RPMI7951 (cell line): ENCODE measurements at places on chromosomes 4 and X. TPM values are rescaled to one million over a fixed set of nuclear protein-coding genes. Genes with fewer than 3 reads are reported as not detected.

DNA sequence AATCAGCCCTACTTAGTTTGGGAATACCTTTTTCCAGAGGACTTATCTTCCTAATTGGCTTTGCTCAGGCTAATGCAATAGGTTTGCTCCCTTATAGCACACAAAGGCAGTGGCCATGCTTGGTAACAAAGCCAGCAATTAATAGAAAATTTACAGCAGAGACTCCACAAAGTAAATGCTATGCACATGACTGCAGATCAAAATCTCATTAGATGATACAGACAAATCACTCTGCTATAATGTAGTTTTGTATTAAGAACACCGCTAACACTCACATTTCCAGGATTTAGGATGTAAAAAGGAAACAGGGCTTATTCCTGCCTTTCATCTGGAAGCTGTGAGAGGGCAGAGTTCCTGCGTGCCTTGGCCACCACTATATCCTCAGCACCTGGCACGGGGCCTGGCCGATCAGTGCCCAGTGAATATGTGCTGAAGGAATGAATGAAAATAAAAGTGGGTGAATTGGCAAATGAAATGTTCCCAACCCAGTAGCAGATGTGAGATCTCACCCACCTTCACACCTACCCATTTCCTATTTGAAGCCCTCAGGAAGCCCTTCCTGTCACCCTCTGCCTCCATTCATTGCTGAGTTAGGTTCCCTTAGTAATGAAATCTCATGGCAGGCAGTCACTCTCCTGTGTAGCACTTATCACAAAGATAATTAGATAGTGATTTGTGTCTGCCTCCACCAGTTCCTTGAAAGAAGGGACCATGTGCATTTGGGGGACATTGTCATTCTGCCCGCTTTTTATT lies 5.1 kb downstream of the SEPTIN6 start:
- no peak for DNase-seq

DNA sequence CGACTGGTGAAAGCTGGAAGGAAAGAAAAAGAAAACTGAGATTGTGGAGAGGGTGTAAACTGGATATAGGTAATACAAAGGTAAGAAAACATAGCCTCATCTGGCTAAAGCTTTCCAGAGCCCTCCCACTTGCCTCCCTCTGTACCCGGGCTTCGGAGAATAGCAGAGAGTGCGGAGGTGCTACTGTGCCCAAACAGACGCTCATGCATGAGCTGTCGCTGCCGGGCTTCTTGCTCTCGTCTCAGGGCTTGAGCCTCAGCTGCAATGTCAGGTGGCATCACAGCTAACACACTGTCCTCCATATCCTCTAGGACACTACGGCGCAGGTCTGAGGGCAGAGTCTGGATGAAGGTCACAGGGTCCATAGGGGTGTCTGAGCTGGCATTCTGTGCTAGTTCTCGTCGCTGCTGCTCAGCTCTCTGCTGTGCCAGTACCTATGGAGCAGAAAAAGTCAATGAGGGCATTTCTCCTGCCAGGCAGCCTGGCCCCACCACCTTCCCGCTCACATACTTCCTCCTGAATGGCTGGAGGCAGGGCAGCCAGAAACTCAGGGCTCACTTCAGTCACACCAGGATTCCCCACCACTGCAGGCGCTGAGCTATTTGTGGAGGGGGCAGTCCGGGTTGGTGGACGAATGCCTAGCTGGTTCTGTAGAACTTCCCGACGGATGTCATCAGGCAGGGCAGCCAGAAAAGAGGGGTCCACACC lies 116.7 kb upstream of the HSD17B10 start:
- no peak for DNase-seq

- no peak for DNase-seq
These were observed 47.4 kb downstream of the WDR1 start for GRCh38 chr4:10069075-10069642.

DNA sequence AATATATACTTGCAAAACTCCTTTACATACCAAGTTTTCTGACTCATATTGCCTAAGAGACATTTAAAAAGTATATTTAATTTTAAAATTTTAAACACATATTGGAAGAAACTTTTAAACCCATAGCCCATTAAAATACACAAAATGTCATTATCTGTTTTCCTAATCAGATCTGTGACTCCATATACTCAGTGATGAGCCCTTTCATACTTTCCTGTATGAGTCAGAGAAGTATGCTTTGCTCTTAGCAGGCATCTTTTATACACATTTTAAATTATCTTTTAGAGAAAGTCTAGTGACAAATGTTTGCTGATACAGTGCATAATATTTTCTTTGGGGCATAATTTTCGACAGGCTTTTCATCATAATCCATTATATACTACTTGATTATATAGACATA lies 26.4 kb downstream of the SPIN3 start:
- DNase-seq = peak; percentile 13

- no peak for DNase-seq
These were observed 109.0 kb downstream of the SHOX start for GRCh38 chrX:739611-740010.

DNA sequence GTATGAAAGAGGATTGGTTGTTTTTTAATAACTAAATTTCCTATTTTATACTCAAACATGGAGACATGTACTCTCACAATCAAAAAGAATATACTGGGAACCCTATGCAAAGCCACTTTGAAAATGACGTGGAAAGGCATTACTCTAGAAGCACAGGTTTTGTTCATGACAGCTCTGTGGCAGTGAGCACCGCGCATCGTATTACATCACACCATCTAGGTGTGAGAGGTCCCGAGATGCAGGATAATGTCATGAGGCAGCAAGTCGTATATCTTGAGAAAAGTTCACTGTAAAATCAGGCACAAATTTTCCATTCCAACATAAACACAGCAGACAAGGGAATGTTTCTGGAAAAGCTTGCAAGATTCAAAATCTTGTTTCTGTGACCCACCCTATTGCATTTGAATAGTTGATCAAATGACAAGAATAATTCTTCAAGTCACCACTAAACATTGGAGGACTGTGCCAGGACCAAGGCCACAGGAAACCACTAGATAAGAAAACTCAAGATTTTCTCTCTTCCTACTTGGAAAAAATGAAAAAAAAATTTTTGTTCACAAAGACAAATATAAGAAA lies 127.6 kb downstream of the LDB2 start:
- no peak for DNase-seq

INTU gene
- 2.1 and 2.6 TPM in 2 replicates for total RNA-seq

MXRA5 gene
- 10.6 and 12.7 TPM in 2 replicates for total RNA-seq

P2RY4 gene
- 0.24 TPM in 1 of 2 replicates, not detected in the other for total RNA-seq
